DMS79 treated with DMSO at 0.1 percent for 48 hours (cell line): ENCODE measurements at places on chromosomes 2 and 18.

DNA sequence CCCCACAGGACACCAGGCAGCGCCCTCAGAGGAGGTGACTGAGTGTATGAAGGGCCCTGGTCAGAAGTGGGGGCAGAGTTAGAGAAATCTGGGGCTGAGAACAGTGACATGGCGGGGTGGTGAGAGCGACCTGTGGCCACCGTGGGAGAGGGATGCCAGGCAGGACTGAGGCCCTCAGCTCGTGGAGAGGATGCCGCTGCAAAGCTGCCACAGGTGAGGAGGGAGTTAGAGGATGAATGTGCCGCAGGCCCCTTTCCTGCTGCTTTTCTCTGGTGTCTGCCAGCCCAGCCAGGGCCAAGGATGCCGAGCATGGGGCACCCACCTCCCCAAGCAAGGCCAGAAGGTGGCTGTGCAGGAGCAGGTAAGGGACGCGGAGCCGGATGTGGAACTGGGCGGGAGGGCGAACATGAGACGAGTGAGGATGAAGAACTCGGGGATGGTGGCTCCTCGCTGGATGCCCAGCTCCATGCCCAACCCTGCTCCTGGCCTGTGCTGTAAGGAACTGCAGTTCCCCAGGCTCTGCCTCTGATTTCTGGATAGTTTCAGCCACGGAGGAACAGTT, 269.2 kb upstream of the HDAC4 start:
- no peak for DNase-seq

GRCh38 chr2:109322111-109322510, 193.1 kb downstream of the SH3RF3 start:
- no peak for DNase-seq

- DNase-seq = peak; percentile 64
Measured at GRCh38 chr2:190535121-190535439, 558 bp upstream of the NEMP2 start.

DNA sequence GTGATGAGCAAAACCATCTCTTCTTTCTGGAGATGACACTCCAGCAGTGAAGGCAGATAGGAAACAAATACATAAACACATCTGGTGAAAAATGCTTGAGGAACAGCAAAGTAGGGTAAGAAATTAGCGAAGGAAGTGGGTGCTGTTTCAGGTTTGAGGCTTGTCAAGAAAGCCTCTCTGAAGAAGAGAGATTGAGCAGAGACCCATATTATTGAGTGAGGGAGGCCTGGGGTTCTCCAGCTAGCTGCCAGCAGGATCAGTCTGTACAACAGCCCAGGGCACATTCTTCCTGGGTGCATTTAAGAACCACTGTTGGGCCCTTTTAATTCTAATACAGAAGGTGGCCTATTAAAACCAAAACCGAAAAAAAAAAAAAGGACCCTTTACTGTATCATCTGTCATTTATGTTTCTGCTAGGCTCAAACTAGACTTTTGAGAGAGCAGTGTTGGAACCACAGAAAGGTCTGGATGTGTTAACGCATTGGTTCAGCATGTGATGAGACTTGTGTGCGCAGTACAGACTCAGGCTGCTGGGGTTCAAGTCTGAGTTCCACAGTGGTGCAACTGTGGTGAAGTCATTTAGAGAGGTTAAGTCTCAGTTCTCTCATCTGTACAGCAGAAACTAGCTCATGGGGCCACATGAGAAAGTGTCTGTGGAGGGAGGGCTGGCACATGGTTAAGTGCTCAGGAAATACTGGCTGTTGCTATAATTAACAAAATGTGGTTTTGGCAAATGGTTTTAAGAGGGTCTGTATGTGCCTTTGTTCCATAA, 28.9 kb downstream of the MGAT5 start:
- no peak for DNase-seq

- peak; percentile 77 for DNase-seq
Measured at GRCh38 chr2:217713395-217714286, 289.2 kb downstream of the TNS1 start.

- DNase-seq = no peak
Measured at GRCh38 chr18:56532176-56532840, 106.1 kb downstream of the TXNL1 start.

GRCh38 chr18:49499046-49499637, 12.1 kb upstream of the C18orf32 start:
- no peak for DNase-seq

DNA sequence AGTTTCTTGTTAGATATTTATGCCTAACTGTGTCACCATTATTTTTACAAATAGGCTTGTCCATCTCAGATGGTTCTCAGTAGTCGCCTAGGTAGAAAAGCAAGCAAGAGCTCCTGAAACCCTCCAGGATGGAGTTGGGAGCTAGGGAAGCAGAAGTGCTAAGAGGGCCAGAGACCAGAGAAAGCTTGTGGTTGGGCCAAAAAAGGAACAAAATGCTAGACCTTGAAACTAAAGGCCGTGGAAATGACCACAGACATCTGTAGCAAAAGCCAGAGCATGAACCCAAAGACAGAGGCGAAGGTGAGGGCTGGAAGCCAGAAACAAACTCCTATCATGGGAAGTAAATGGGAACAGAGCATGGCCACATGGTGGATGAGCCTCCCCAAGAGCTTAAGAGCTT, 29.9 kb upstream of the RMDN2 start:
- no peak for DNase-seq

GRCh38 chr18:35747894-35748472, 166.4 kb downstream of the GALNT1 start:
- no peak for DNase-seq

GRCh38 chr2:187935126-187935525, 356.5 kb upstream of the GULP1 start:
- DNase-seq = no peak

DNA sequence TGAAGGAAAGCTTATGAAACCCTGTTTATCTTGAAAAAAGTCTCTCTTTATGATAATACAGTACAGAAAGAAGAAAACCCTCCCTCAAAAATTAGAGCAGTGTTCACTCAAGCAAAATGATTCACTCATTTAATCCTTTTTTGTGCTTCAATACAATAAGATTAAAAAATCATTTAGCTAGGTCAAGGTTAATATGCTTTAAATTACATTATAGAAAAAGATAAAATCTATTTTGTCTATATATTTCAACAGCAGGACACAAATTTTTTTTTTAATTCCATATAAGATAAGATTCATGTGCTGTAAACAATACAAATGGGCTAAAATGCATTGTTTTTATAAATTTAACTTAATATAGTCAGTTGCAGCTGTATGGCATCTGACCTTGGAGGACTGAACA, 176.9 kb downstream of the KCNE4 start:
- DNase-seq = no peak

- no peak for DNase-seq
Measured at GRCh38 chr2:206641226-206641625, 1.1 kb upstream of the FAM237A start.

DNA sequence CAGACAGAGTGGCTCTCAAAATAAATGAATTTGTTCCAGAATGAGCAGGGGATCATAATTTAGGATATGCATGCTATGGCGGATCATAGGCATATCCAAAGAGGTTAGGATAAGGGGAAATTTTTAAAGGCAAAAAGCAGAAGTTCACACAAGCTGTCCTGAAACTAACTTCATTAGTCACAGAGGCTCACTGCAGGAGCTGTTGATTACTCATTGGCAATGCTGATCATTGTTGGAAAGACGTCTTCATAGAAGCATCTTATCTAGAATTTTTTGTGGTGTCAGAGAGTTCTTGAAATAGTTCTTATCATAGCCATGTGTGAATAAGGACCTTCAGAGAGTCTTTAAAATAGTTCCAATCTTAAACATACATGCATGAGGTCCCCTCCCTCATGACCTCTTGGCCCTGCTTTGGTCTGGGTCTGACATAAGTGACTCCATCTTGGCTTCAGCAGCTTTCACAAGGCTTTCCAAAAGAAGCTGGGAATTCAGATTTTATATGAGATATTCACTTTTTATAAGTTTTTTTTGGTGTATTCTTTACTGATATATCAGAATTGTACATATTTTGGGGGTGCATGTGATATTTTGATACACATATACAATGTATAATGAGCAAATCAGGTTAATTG, 7.5 kb upstream of the CCDC195 start:
- no peak for DNase-seq

DNA sequence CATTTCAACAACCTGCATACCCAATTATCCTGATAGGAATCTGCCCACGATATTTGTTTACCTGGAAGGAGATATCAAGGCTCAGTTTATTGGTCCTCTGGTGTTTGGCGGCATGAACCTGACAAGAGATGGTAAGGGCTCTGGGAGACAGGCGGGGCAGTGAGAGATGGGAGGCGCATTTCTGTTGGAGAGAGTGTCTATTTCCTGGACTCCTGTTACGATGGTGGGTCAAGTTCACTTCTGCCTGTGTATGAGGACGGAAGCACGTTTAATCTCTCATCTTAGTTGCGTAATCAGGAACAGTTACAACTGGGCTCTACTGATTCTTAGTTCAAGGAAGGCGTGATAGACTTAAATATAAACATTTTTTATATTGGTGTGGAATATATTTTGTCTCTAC, 8.9 kb downstream of the PDCL3 start:
- DNase-seq = no peak

DNA sequence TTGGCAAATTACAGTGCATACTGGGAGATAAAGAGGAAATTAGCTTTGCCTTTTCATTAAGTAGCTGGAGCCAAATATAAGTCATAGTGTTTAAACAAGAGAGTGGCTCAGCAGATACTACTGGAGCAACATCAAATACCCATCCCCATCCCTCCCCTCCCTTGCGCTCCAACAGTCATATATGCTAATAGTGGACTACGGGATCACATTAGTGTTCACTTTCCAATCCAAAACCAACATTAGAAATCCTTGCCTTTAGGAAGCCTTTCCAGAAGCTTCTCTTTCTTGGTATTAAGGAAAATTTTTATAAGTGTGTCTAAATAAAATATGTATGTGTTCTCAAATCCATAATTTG, 1669.3 kb downstream of the SUCLG1 start:
- DNase-seq = no peak

GRCh38 chr18:9069601-9070000, 32.9 kb upstream of the NDUFV2 start:
- no peak for DNase-seq

- DNase-seq = no peak
Measured at GRCh38 chr2:161121622-161122021, 38.6 kb upstream of the TANK start.

DNA sequence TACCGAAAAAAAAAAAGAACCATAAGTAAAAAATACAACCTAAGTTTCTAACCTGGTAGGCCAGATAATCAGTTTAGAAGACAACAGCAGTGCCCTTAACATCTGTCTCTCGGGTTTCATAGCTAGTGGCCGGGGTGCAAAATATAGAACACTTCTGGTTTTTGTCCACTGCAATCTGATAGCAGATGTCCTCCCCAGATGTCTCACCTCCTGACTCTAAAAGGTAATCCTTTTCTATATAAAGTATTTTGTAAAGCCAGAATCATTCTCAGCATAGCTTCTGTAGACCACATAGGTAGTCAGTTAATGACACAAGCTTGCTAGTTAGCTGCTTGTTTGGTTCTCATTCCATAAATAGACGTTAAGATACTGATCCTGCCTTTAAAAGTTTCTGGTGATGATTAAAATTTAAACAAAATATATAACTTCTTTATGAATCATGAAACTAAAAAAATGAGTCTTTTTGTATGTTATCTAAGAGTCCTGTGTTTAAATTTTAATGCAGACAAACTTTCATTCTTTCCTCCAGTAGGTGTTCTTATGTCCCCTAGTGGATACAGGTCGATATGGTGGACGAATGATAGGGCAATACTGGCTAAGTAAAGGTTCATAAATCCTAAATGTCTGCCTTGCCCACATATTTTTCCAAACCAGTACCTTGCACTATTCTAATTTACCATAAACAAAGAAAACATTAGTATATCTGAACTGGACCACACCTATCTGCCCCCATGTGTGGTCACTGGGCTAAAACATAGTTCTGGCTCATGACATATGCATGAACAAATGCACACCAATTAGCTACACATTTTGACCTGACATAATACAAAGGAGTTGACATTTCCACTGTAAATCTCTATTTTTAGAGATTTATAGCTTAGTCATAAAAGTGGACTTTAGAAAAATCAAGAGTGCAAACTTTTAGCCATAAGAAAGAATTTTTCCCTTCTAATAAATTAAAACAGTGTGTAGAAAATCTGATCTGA, 171.0 kb downstream of the SRBD1 start:
- no peak for DNase-seq

DNA sequence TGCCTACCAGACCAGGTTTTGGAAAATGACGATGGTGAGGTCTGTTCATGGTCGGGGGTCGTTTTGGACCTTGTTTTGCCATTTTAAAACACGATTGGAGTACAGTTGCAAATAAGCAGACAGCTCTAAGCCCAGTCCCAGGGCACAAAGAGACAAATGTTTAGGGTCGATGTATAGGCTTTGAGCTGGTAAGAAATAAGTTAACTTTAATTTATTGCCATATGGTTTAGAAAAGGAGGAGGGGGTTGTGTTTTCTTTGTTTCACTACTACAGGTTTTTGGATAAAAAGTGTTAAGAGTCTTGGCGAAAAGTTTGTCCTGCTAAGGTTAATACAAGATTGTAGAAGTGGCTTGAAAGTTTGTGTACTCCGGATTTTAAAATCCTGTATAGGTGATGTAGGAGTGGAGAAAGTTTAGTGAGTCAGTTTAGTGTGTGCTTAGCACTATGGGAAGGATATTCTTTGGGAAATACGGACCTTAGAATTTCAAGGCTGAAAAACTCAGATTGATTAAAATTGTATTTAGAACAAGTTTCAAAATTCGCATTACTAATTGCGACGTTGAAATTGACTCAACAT, 1.3 kb downstream of the KCMF1 start:
- DNase-seq = peak; percentile 49

- no peak for DNase-seq
Measured at GRCh38 chr2:218290316-218291261, 1.7 kb downstream of the TMBIM1 start.

DNA sequence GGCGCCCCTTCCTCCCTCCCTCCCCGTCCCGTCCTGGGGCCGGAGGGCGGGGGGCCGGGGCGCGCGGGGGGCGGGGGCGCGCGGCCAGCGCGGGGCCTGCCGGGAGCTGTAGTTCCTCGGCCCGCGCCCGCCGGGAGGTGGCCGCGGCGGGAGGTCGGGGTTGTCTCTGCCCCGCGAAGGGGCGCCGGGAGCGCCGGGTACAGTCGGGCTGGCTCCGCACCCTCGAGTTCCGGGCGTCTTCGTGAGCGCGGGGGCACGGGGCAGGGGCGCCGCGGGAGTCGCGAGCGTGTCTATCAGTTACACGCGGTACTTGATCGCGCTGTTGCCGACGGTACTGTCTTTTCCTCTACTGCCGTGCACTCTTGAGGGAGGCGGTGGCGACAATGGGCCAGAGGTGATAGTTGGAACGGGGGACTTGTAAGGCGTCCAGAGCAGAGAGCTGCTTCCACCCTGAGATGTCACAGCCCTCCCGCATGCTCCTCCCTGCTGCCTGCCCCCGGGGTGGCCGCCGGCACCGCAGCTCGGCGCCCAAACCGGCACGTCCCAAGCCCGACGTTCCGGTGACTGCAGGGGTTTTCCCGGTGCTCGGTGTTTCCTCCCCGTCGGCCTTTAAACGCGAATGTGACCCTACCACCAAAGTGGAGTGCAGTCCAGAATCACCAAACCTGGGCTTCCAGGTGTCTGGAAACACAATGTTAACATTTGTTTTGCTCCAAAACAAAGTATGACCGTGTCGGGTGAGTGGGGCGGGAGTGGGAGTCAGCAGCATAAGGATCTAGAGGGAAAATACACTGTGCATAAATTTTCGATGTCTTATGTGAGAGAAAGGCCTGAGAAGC, at the start of gene PRKD3:
Gene PRKD3, minus strand, starts transcription at position 48 of the 839 bp plus-strand sequence. CDS start 8,309 bp downstream, outside the sequence.
- DNase-seq = peak; percentile 56

GRCh38 chr2:1846046-1847015, 102.0 kb upstream of the PXDN start:
- DNase-seq = no peak

GRCh38 chr18:74399091-74399887, 57.8 kb downstream of the DIPK1C start:
- no peak for DNase-seq
